ENCODE measurements at places on chromosomes 4 and X. TPM values are rescaled to one million over a fixed set of nuclear protein-coding genes. Genes with fewer than 3 reads are reported as not detected.

The ARSJ gene
- 48.6 TPM for total RNA-seq

The RAB33A gene
- total RNA-seq = 5.1 TPM

The FAM193A gene
- total RNA-seq = 13.5 TPM

The GLRA2 gene
- total RNA-seq = not detected

The FHIP1A gene
- total RNA-seq = 0.07 TPM

The METTL14 gene
- 18.2 TPM for total RNA-seq

The DMD gene
- 33.7 TPM for total RNA-seq

The SRPX gene
- total RNA-seq = 500 TPM

The RASL11B gene
- total RNA-seq = 0.20 TPM

The TEC gene
- 0.20 TPM for total RNA-seq

The OPRPN gene
- not detected for total RNA-seq

The ZIC3 gene
- total RNA-seq = not detected

The TIGD4 gene
- total RNA-seq = 0.26 TPM

The ABCE1 gene
- total RNA-seq = 130 TPM

The MAPK10 gene
- total RNA-seq = 8.8 TPM

The ETDA gene
- not detected for total RNA-seq

The RGN gene
- total RNA-seq = 4.7 TPM

The EVC2 gene
- 7.8 TPM for total RNA-seq

The EREG gene
- 7.9 TPM for total RNA-seq

The GABRB1 gene
- 0.99 TPM for total RNA-seq

The RCHY1 gene
- 17.5 TPM for total RNA-seq

The PAGE4 gene
- total RNA-seq = not detected

Measured in smooth muscle cell of the pulmonary artery (primary cell).